ENCODE measurements at places on chromosomes 5 and 9.

DNA sequence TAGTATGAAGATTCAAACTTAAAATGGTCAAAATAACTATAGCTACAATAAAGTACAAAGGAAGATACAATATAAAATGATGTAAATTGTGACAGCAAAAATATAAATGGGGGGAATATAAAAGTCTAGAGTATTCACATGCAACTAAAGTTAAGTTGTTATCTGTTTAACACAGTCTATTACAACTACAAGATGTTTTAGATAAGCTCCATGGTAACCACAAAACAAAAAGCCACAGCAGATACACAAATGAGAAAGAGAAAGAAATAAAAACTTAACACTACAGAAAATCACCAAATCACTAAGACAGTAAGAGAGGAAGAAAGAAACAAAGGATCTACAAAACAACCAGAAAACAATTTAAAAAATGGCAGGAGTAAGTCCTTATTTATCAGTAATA lies 17.0 kb upstream of the SH3TC2 start:
- DNase-seq: no peak

DNA sequence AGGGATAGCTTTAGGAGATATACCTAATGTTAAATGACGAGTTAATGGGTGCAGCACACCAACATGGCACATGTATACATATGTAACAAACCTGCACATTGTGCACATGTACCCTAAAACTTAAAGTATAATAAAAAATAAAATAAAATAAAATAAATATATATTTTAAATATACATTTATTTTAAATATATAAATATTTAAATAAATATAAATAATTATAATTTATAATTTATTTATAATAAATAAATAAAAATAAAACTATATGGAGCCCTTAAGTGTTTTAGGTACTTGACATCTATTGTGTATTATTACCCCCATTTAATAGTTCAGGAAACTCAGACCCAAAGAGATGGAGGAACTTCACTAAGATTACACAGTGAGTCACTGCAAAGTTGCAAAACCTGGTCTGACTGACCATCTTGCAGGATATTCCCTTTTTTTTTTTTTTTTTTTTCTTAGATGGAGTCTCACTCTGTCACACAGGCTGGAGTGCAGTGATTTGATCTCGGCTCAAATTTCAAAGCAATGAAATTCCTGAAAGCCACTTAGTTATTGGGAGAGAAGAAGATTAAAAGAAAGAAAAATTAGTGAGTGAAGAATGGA lies 5.8 kb upstream of the C5orf52 start:
- no peak for DNase-seq

DNA sequence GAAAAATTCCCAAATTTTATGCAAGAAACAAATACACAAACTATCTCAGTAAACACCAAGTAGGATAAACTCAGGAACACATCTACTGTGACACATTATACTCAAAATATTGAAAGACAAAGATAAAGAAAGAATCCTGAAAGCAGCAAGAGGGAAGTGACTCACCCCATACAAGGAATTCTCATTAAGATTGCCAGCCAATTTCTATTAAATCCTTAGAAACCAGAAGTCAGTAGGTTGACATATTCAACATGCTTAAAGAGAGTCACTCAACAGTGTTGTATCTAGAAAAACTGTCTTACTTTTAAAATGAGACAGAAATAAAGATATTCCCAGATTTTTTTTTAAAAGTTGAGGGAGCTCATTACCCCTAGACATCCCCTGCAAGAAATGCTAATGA lies 15.5 kb downstream of the SPATA31E1 start:
- no peak for DNase-seq

DNA sequence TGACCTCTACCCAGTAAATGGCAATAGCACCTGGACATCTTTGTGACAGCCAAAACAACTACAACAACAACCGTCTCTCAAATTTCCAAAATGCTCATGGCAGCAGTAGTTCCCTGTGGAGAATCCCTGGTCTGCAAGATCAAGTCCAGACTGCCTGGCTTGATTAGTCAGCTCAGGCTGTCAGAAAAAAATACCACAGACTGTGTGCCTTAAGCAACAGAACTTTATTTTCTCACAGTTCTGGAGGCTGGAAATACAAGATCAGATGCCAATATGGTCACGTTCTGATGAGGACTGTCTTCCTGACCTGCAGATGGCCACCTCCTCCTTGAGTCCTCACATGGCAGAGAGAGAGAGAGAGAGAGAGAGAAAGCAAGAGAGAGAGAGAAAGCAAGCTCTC lies 52.3 kb upstream of the MOCS2 start:
- DNase-seq: no peak

DNA sequence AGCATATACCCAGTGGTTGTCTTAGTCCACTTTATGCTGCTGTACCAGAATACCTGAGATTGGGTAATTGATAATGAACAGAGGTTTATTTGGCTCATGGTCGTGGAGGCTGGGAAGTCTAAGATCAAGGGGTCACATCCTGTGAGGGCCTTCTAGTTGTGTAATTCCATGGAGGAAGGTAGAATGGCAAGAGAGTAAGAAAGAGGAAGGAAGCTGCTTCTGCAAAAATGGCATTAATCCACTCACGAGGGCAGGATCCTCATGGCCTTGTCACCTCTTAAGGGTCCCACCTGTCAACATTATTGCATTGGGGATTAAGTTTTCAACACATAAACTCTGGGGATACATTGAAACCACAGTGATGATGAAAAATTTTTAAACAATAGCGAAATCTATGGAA lies 17.0 kb downstream of the BTNL8 start:
- no peak for DNase-seq

Measured in D341Med (cell line).